ENCODE measurements at places on chromosomes 3 and 15.

DNA sequence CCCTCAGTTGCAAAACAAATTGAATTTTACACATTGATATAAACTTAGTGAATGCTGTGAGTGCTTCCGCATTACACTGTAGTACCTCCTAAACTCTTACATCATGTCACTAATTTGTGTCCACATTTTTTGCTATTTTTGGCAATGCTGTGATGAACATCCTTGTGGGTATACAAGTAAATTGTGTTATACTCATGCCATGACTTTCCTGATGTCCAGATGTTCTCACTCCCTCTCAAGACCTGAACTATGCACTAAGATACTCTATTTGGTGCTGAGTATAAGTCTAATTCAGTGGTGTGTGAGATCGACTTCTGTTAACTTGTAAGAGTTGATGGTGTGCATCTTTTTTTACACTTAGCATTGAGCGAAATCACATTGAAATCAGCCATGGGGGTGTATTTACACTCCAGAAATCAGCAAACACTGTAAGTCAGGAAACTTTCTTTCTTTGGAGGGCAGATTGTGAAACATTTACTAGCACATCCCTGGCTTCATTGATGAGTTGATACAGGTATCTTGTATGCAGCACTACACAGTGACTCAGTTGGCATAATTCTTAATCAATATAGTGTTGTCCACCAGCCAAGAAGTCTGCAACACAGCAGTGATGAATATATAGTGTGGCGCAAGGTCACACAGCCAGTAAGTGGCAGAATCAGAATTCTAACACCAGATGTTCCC, 228.1 kb upstream of the RORA start:
- DNase-seq, result no peak

DNA sequence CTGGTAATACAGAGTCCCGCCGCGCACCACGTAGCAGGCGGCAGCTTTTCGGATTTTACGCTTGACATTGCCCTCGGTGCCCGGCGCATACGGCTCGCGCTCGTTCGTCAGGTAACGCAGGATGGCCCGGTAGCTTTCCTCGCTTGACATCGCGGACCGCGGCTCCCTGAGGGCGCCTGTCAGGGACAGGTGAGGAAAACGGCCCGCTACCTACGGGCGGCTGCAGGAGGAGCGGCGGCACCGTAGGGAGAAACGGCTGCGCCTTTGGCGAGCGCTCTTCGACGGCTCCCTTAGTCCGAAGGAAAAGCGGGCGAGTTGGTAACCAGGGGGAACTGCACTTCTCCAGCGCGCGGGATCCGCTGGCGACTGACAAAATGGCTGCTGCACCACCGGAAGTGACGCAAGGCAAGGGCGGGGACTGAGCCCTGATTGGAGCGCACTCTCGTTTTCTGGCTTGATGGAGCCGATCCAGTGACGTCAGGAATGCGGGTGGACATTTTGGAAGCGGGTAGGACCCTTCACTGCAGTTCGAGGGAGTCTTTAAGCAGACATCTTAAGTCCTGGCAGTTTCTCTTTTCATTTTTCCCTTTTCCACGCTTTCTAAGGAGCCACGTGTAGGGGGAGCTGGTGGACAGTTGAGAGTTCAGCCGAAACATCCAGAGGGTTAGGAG, at the start of gene ZBTB11:
Gene ZBTB11 (minus strand): TSS at position 368 of the 671 bp plus-strand sequence. CDS start 218 bp downstream, at position 150.
- DNase-seq, result no peak

DNA sequence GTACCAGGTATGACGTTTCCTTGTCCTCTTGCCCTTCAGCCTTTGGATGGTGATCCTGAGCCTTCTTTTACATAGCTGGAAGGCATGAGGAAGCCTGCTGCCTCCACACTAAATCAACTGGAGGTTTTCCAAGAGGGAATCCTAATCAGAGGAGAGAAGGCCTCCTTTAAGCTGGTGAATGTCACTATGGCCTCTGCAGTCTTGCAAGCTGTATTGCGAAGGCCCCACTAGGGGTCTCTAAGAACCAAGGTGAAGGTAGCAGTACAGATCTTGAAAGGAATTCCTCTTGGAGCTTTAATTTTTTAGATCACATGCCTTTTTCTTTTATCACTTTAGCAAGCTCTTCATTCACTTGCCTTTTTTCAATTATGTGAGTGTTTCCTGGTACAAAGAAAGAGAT, 119.2 kb downstream of the GHSR start:
- no peak for DNase-seq

- no peak for DNase-seq
These were observed 80.6 kb downstream of the PLD1 start for GRCh38 chr3:171729452-171730334.

- DNase-seq, result no peak
These were observed 187.4 kb downstream of the MECOM start for GRCh38 chr3:169475978-169476698.

DNA sequence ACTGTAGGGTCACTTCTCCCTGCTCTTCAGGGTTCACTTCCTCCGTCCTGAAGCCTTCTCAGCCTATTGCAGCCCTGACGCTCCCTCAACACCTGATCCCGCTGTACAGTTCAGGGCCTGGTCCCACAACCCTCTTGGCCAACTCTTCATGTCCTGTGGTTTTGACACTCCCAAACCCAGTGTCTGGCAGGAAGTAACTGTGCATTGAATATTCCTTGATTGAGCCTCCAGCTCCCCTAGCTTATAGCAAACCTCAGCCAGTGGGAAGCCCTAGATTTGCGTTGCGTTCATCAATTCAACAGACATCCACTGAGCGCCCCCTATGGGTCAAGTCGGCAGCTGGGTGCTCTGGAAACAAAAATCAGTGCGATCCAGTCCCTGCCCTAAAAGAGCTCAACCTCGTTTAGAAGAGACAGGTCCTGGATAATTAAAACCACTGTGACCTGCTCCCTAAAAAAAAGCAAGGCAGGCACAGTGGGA, 13.5 kb downstream of the UBAP1L start:
- no peak for DNase-seq

DNA sequence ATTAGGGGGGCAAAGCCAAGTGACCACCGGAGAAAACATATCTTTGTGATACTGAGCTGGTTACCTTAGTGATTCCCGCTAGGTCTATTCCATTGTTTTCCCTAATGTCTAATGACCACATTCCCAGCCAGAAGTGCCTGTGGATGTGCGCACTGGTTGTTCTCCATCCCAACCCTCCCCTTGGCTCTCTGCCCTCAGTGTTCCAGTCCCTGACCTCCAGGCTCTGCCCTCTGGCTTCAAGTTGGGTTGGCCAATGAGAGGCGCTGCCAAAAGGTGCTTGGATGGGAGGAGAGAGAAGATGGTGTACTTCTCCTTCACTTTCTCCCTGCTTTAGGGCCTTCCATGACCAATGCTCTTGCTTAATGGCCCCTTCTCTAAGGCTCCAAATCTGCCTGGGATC, 2.4 kb downstream of the COLQ start:
- DNase-seq, result no peak

- no peak for DNase-seq
These were observed 296 bp downstream of the TPRA1 start for GRCh38 chr3:127590282-127590592.

All from NCI-H1092 (cell line).